ENCODE measurements at places on chromosomes 5 and 9. TPM values are rescaled to one million over a fixed set of nuclear protein-coding genes. Genes with fewer than 3 reads are reported as not detected.

The C5 gene
- total RNA-seq = 0.22 TPM

The PNPLA7 gene
- total RNA-seq = 9.9 TPM

The POLE3 gene
- 64.7 TPM for total RNA-seq

The PCSK1 gene
- 0.07 TPM for total RNA-seq

The TMEM161B gene
- total RNA-seq = 13.6 TPM

The TNIP1 gene
- total RNA-seq = 112 TPM

- peaks cover 4% of the 10 kb centered on the region for H3K4me1 ChIP-seq
- DNase-seq = no peak
- H3K4me3 ChIP-seq = no peak overlapping the region
- no peaks in the 10 kb centered on the region for H3K36me3 ChIP-seq
- no peak overlapping the region for H3K27ac ChIP-seq
- no peaks in the 10 kb centered on the region for H3K27me3 ChIP-seq
Observed at GRCh38 chr9:109974143-109974917, 194.3 kb downstream of the PALM2AKAP2 start.

GRCh38 chr5:76292620-76293322, 110.3 kb upstream of the IQGAP2 start:
- H3K4me3 ChIP-seq = no peak overlapping the region
- H3K36me3 ChIP-seq = no peaks in the 10 kb centered on the region
- DNase-seq = no peak
- H3K4me1 ChIP-seq = no peaks in the 10 kb centered on the region
- H3K27ac ChIP-seq = no peak overlapping the region

- H3K27ac ChIP-seq = no peak overlapping the region
- no peak for DNase-seq
- no peaks in the 10 kb centered on the region for H3K36me3 ChIP-seq
- H3K27me3 ChIP-seq = no peaks in the 10 kb centered on the region
Observed at GRCh38 chr5:96492459-96493047, 59.5 kb upstream of the PCSK1 start.

GRCh38 chr5:74079971-74080556, 454.1 kb downstream of the ARHGEF28 start:
- no peaks in the 10 kb centered on the region for H3K27me3 ChIP-seq
- no peak for DNase-seq
- H3K4me1 ChIP-seq = no peaks in the 10 kb centered on the region
- no peak overlapping the region for H3K27ac ChIP-seq
- no peaks in the 10 kb centered on the region for H3K36me3 ChIP-seq
- no peak overlapping the region for H3K4me3 ChIP-seq

DNA sequence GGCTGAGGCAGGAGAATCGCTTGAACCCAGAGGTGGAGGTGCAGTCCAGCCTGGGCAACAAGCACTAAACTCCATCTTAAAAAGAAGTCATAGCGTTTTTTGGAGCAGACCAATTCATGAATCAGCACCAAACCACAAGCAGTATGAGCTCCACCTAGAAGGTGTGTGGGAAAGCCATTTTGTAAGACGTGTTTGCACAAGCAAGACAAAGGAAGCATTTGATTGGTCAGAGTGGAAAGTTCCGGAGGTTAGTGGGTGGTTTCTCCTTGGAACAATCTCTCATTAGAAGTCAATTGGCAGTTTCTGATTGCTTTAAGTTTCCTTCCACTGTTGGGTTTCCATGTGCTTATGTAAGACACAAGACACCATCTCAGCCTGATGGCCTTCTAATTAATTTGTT, 5.0 kb downstream of the SRD5A1 start:
- no peak overlapping the region for H3K4me3 ChIP-seq
- no peak for DNase-seq
- H3K4me1 ChIP-seq = peaks cover 13% of the 10 kb centered on the region
- H3K27ac ChIP-seq = no peak overlapping the region
- H3K27me3 ChIP-seq = no peaks in the 10 kb centered on the region
- no peaks in the 10 kb centered on the region for H3K36me3 ChIP-seq

GRCh38 chr5:42749020-42749419, 7.6 kb upstream of the CCDC152 start:
- H3K4me1 ChIP-seq = no peaks in the 10 kb centered on the region
- DNase-seq = no peak
- H3K27ac ChIP-seq = no peak overlapping the region
- H3K27me3 ChIP-seq = no peaks in the 10 kb centered on the region
- H3K4me3 ChIP-seq = no peak overlapping the region

DNA sequence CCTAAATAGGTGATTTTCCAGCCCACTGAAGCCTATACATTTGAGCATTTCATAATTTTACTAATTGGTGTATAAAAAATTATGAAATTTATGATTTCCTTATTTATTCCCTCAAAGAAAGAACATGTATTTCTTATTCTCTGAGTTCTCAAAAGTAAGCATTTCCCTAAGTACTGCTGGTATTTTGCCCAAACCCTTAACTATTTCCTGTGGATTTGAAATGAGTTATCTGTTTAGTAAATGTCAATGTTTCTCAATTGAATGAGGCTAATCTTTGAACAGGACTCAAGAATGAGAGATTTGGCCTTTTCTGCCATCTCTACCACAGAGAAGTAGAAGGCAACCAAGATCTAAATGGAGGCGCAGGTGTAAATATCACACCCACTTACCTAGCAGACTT, 751.7 kb downstream of the TLE1 start:
- H3K36me3 ChIP-seq = no peaks in the 10 kb centered on the region
- no peak overlapping the region for H3K4me3 ChIP-seq
- H3K27ac ChIP-seq = no peak overlapping the region
- H3K27me3 ChIP-seq = no peaks in the 10 kb centered on the region
- DNase-seq = no peak
- H3K4me1 ChIP-seq = no peaks in the 10 kb centered on the region

DNA sequence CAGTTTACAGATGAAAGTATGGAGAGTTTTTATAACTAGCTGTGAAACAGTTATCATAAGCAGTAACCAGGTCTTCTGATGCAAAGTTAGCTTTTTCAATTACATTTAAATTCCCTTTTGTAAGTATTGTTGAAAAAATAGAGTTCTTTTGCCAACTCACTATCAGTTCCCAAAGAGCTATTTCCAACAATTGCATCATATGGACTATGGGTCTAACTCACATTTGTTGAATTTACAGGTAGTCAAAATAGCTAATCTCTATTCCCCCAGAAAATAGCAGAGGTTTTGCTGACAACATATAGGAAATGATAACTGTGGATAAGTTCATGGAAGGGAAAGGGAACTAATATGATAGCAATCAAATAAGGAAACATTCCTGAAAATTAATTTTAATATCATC, 1.4 kb downstream of the SPINK1 start:
- H3K4me1 ChIP-seq = no peaks in the 10 kb centered on the region
- DNase-seq = no peak
- H3K36me3 ChIP-seq = no peaks in the 10 kb centered on the region
- H3K4me3 ChIP-seq = no peak overlapping the region

- no peaks in the 10 kb centered on the region for H3K4me1 ChIP-seq
- no peaks in the 10 kb centered on the region for H3K36me3 ChIP-seq
- DNase-seq = no peak
- no peak overlapping the region for H3K4me3 ChIP-seq
Observed at GRCh38 chr5:147045290-147045689, 166.7 kb upstream of the PPP2R2B start.

DNA sequence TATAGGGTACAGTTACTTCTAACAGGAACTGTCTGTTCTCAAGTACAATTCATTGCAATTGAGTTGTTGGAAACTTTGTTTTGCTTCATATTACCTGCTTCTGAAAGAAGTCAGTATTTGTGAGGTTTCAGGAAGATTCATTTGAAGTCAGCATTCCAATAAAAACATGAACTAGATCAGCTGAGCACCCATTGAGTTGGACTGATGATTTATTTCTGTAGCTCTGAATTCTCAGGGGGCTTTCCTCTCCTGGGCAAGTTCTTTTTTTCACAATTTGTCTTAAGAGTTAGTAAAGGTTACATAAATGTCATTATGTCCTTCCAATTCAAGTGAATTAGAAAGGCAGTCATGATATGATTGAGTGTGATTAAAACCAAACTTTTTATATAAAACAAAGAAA, 16.2 kb upstream of the KIF2A start:
- no peaks in the 10 kb centered on the region for H3K36me3 ChIP-seq
- H3K27me3 ChIP-seq = no peaks in the 10 kb centered on the region
- no peak for DNase-seq
- no peaks in the 10 kb centered on the region for H3K4me1 ChIP-seq
- no peak overlapping the region for H3K27ac ChIP-seq
